ENCODE measurements at places on chromosomes 6 and 20. TPM values are rescaled to one million over a fixed set of nuclear protein-coding genes. Genes with fewer than 3 reads are reported as not detected.

PPIL6 gene
- total RNA-seq: 6.9 TPM

GRCh38 chr6:106749609-106750008 lies 120.2 kb downstream of the QRSL1 start:
- no peak overlapping the region for H3K4me3 ChIP-seq
- no peak for DNase-seq

DNA sequence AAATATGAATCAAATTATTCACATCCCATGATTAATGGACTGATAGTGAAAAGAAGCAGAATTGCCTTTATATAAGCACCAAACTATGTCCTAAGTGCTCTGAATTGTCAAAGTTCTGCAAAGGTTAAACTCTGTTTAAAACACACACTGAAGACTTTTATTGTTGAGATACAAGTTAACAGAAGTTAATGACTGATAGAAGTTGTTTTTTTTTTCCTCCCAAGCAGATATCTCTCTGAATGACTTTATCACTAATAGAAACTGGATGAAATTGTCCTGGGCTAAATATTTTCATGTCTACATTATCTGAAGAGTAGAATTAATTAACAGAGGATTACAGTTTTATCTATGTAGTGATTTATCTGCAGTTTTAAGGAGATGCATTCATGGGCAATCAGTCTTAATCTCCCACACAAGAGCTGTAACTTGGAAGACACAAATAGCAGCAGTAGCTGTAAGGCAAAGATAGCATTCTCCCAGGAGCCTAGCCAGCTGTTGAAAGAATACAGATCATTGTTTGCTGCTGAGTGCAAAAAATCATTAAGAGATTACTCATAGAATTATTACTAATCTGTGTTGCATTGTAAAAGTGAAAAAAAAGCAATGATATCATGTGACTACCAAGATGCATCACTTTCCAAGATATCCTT lies 49.9 kb downstream of the BMP5 start:
- DNase-seq: no peak
- no peak overlapping the region for H3K4me3 ChIP-seq
- H3K27me3 ChIP-seq: no peaks in the 10 kb centered on the region
- peaks cover 5% of the 10 kb centered on the region for H3K4me1 ChIP-seq

AIF1 gene
- 27.3 TPM for total RNA-seq

- H3K4me1 ChIP-seq: no peaks in the 10 kb centered on the region
- no peaks in the 10 kb centered on the region for H3K36me3 ChIP-seq
- no peak overlapping the region for H3K4me3 ChIP-seq
- no peaks in the 10 kb centered on the region for H3K27me3 ChIP-seq
Observed at GRCh38 chr20:17525650-17526049, 5.5 kb downstream of the BFSP1 start.

SYS1 gene
- total RNA-seq: 41.9 TPM

DNA sequence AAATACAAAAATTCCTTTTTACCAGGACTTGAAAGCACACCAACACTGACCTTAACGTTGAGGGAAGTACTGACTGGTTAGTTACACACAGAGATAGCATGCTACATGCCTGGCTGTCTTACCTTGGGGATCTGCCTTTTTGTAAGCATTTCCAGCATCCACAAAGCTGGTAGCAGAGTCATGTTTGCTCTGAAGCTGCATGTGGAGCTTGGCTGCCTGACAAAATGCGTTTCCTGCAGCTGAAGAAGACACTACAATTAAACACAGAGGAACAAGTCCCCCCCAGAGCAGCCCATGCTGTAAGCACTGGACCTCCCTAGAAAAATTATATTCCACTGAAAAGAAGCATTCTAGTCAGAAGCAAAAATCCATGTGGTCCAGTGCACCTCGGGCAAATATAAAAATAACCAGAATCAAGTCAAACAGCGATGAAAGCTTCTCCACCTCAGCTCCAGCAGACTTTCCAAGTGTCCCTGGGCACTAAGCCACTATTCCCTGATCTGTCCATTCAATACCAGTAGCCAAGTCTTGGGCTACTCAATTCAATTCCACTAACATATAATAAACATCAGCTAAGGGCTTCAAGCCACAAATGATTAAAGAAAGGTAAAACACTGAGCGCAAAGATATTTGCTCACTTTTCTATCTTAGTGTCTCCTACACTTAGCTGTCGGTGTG lies 24.2 kb downstream of the NAPB start:
- H3K27me3 ChIP-seq: no peaks in the 10 kb centered on the region
- H3K4me1 ChIP-seq: no peaks in the 10 kb centered on the region
- H3K36me3 ChIP-seq: peaks cover 31% of the 10 kb centered on the region
- H3K27ac ChIP-seq: no peak overlapping the region

DNA sequence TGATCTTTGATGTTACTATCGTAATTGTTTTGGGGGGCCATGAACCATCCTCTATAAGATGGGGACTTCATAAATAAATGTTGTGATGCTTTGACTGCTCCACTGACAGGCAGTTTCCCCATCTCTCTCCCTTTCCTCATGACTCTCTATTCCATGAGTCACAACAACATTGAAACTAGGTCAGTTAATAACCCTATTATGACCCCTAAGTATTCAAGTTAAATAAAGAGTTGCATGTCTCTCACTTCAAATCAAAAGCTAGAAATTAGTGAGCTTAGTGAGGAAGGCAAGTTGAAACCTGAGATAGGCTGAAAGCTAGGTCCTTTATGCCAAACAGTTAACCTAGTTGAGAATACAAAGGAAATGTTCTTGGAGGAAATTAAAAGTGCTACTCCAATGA lies 491.0 kb downstream of the HAO1 start:
- no peaks in the 10 kb centered on the region for H3K27me3 ChIP-seq
- H3K4me1 ChIP-seq: no peaks in the 10 kb centered on the region
- H3K4me3 ChIP-seq: no peak overlapping the region
- no peak overlapping the region for H3K27ac ChIP-seq
- DNase-seq: no peak

DNA sequence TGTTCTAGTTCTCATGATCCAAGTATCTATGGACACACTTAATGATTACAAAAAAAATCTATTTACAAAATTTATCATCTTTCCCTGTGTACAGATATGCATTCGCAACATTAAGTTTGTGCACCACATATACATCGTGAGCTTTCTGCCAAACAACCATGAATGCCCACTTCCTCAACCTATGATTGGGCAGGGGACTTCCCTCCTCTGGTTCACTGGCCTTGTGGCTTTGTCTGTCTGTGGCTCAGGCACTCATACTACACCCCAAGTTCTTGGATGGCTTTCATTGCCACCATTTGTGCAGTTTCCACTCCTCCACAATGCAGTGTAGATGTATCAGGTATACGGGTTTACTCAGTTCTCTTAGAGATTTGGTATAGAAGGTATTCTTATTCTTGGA lies 74.9 kb downstream of the HS3ST5 start:
- H3K27me3 ChIP-seq: no peaks in the 10 kb centered on the region
- H3K27ac ChIP-seq: no peak overlapping the region
- no peaks in the 10 kb centered on the region for H3K36me3 ChIP-seq
- H3K4me3 ChIP-seq: no peak overlapping the region
- no peaks in the 10 kb centered on the region for H3K4me1 ChIP-seq

DNA sequence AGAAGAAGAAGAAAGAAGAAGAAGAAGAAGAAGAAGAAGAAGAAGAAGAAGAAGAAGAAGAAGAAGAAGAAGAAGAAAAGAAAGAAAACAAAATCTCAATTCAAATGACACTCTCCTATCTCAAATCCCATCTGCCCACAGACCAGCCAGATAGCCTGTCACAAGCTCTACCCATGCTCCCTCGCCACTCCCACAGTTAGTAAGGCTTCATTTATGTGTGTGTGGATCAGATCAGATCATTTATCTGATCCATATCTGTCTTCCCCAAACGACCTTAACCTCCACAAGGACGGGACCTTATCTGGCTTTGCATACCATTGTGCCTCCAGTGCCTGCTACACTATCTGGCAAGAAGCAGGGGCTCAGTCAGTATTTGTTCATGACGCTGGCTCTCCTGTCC lies 81.9 kb upstream of the RREB1 start:
- H3K36me3 ChIP-seq: no peaks in the 10 kb centered on the region
- no peaks in the 10 kb centered on the region for H3K4me1 ChIP-seq
- H3K27ac ChIP-seq: no peak overlapping the region
- no peaks in the 10 kb centered on the region for H3K27me3 ChIP-seq

GRCh38 chr6:15239616-15240364 lies 6.1 kb upstream of the JARID2 start:
- no peaks in the 10 kb centered on the region for H3K27me3 ChIP-seq
- H3K27ac ChIP-seq: peak overlapping the region; percentile 39
- no peaks in the 10 kb centered on the region for H3K36me3 ChIP-seq
- H3K4me3 ChIP-seq: no peak overlapping the region
- no peak for DNase-seq

GRCh38 chr6:112649853-112650252 lies 302.7 kb downstream of the RFPL4B start:
- H3K36me3 ChIP-seq: no peaks in the 10 kb centered on the region
- no peak overlapping the region for H3K4me3 ChIP-seq
- no peak for DNase-seq
- H3K27me3 ChIP-seq: no peaks in the 10 kb centered on the region

SIRPD gene
- not detected for total RNA-seq

PPP1R3G gene
- 16.4 TPM for total RNA-seq

DNA sequence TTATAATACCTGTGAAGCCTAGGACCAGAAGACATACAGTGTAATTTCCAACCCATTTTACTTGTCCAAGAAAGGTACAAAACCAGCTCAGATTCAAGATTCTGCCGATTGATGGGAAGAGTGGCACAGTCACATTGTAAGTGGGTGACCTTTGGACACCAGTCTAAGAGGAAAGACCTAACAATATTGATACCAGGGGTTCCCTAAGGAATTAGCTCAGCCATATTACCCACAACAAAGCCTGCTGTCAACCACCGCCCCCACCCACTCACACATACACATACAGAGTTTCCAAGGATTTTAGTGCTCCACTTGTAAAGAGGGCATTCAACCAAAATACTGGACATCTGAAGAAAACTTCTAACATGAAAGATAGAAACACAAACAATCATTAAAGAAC lies 27.9 kb upstream of the TMEM181 start:
- no peaks in the 10 kb centered on the region for H3K36me3 ChIP-seq
- no peak overlapping the region for H3K4me3 ChIP-seq
- H3K27me3 ChIP-seq: no peaks in the 10 kb centered on the region
- no peak overlapping the region for H3K27ac ChIP-seq
- DNase-seq: no peak

DNA sequence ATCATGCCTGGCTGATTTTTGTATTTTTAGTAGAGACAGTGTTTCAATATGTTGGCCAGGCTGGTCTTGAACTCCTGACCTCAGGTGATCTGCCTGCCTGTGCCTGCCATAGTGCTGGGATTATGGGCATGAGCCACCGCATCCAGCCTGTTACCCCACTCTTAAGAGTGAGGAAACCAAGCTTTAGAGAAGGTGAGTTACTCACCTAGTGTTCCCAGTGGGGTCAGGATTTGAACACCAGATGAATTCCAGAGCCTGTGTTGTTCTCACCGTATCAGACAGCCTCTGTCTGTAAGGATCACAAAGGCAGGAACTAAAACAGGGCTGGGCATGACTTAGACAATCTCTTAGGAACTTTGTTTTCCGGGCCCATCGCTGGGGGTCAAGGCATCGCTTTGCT lies 9.4 kb upstream of the FANCE start:
- H3K4me1 ChIP-seq: no peaks in the 10 kb centered on the region
- no peak overlapping the region for H3K4me3 ChIP-seq
- no peak overlapping the region for H3K27ac ChIP-seq

DNA sequence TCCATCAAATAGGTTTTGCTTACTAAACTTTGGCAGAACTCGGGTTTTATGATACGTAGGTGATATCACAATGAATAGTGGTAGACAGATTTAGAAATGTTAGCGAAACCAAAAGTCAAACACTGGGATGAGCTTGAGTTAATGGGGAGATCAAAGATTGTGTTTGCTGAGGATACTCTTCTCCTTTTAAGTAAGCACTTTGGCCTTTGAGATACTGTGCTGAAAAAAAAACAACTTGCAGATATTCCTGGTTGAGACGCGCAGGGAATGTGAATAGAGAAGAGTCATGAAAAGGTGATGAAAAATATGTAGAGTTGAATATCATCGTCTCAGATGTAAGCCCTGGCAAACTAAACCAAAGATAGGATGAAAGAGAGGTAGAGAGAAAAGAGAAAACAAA lies 48.3 kb downstream of the TRMT11 start:
- no peaks in the 10 kb centered on the region for H3K4me1 ChIP-seq
- no peaks in the 10 kb centered on the region for H3K27me3 ChIP-seq
- no peaks in the 10 kb centered on the region for H3K36me3 ChIP-seq
- DNase-seq: no peak

GRCh38 chr6:146805546-146806325 lies 207.0 kb downstream of the ADGB start:
- H3K27ac ChIP-seq: no peak overlapping the region
- DNase-seq: no peak
- H3K4me3 ChIP-seq: no peak overlapping the region
- no peaks in the 10 kb centered on the region for H3K27me3 ChIP-seq
- H3K36me3 ChIP-seq: no peaks in the 10 kb centered on the region

STX11 gene
- total RNA-seq: 7.3 TPM

DNA sequence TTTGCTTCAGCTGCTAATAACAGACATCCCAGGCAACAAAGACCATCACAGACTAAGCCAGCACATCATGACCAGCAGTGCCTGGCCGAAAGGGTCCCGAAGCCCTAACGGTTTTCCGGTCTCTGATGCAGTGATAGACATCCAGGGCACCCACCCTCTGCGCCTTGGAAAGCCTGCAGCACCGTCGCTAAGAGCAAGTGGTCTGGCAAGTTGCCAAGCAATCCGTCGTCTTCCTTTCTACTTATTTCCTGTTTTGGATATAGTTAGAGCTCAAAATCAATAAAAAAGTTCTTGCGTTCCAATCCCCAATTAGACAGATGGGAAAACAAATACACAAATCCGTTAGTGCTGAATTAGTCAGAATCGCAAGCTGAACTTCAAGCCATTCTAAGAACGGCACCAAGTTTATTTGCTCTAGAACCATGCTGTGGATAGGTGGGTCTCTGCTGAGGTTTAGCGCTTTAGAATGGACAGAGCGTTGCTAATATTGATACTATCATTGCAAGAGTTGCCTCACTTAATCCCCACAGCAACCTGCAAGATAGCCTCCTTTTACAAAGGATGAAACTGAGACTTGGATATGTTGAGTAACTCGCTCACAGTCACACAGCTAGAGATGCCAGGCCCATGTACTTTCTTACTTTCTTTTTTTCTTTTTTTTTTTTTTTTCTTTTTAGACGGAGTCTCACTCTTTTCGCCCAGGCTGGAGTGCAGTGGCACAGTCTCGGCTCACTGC lies 163.3 kb upstream of the SNX9 start:
- H3K4me3 ChIP-seq: no peak overlapping the region
- no peaks in the 10 kb centered on the region for H3K36me3 ChIP-seq
- no peaks in the 10 kb centered on the region for H3K27me3 ChIP-seq
- no peak for DNase-seq
- no peaks in the 10 kb centered on the region for H3K4me1 ChIP-seq

EYA2 gene
- total RNA-seq: 2.6 TPM

- no peaks in the 10 kb centered on the region for H3K4me1 ChIP-seq
- no peak overlapping the region for H3K4me3 ChIP-seq
- no peak overlapping the region for H3K27ac ChIP-seq
- H3K36me3 ChIP-seq: no peaks in the 10 kb centered on the region
- DNase-seq: no peak
Observed at GRCh38 chr6:52157301-52157941, 28.8 kb upstream of the IL17A start.

Measured in right atrium auricular region (tissue), 2 donors.